Fibroblast of skin of scalp (primary cell): ENCODE measurements at places on chromosomes 2 and 18.

DNA sequence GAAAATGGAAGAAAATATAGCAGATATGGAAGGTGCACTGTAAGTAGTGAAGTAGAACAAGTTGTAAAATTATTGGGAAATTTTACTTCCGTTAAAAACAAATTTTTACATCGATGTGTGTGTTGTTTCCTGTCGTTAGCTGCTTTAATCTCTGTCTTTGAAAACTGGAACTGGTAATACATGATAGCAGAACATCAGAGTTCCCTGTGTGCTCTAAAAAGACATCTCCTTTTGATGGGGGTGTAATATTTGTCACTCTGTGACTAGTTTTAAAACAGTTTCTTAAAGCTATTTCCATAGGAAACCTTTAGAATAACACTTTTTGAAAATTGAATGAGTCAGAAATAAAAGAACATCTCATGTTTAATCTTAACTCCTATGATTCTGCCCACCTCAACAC lies 43.5 kb downstream of the COX7A2L start:
- no peak for DNase-seq

- no peak for DNase-seq
Observed at GRCh38 chr2:112295407-112296078, 20.1 kb downstream of the ZC3H6 start.

DNA sequence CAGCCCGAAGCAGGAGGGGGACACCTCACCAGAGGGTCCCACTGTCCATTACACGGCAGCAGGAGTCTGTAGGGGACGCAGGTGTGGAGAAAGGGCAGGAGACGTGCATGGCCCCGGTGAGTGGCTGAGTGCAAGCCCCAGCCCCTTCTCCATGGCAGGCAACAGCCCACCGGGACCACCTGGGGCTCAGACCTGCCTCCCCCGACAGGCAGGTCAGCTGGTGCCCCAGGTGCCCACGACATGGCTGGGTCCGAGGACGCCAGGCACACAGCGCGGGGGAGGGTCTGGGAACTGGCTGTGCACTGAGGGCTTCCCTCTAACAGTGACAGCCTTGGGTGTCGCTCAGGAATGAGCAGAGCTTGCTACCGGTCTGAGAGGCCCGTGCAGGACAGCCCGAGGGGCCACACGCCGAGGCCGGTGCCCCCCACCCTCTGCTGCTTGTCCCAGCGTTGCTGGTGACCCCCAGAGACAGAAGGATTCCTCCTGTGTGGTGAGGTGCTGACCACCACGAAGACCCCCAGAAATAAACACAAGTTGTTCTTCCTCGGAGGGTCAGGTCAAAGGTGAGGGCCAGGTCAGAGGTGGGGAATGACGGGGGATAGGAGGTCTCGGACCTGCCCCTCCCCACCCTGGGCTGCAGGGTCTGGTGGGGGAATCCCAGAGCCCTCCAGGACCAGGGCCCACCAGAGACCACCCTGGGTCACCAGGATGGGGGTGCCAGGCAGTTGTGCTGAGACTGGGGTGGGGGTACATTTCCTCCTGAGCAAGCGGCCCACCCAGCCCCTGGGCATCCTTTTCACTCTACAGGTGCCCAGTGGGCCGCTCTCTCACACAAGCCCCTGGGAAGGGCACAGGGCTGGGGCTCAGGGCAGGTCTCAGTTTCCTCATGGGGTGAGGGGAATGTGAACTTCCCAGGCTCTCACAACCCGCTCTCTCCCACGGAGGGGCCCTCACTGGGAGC lies 50.6 kb downstream of the SLC66A2 start:
- no peak for DNase-seq

- no peak for DNase-seq
Observed at GRCh38 chr2:28354920-28355520, 37.6 kb upstream of the FOSL2 start.

DNA sequence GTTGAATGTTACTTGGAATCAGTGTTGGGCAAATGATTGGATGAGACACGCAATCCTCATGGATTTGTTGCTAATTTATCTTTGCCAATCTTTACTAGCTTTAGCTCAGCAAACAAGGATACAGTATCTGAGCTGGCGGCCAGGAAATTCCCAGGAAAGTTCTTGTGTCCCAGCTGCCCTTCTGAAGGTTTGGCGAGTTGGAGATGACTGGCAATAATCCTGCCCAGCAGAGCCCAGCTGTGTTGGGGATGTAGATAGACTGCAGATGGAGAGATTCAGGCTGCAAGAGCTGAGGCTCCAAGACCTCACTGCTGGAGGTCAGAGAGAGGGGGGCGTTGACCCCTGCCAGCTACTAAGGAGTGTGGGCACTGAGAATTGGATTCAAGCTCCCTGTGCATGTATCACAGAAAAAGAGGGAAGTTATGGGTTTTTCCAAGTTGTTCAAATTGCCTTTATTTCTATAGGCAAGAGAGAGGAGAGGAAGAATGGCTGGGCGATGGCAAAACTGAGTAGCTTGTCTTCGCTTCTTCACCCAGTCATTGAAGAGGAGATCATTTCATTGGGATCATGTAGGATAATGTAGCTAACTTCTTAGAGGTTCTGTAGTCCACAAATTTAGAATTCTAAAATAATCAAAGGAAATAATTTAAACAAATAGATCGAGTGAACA lies 506.8 kb upstream of the LRATD1 start:
- no peak for DNase-seq
